ENCODE measurements at places on chromosomes 6 and 20. TPM values are rescaled to one million over a fixed set of nuclear protein-coding genes. Genes with fewer than 3 reads are reported as not detected.

GRCh38 chr6:19803331-19804204 lies 33.6 kb upstream of the ID4 start:
- H3K4me1 ChIP-seq = peaks cover 7% of the 10 kb centered on the region
- peak overlapping the region; percentile 60 for H3K4me3 ChIP-seq
- no peaks in the 10 kb centered on the region for H3K36me3 ChIP-seq

- no peak for DNase-seq
- no peaks in the 10 kb centered on the region for H3K4me1 ChIP-seq
- no peaks in the 10 kb centered on the region for H3K27me3 ChIP-seq
- H3K36me3 ChIP-seq = no peaks in the 10 kb centered on the region
Observed at GRCh38 chr6:132643547-132643946, 15.4 kb downstream of the TAAR1 start.

DNA sequence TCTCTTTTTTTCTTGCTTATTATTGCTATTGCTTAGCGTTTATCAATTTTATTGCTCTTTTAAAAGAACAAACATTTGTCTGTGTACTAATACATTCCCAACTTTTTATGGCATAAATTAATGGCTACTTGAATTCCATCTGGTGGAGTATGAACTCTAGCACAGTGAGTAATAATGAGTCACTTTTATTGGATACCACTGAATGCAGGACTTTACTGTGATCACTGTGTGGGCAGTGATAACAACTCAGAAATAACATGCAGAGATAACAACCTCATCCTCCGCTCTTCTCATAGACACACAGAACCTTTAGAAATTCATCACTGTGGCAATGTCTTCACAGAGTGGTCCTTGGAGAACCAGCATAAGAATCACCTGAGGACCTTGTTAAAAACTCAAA lies 174.9 kb upstream of the PRND start:
- H3K4me1 ChIP-seq = no peaks in the 10 kb centered on the region
- no peak overlapping the region for H3K4me3 ChIP-seq
- no peak overlapping the region for H3K27ac ChIP-seq
- DNase-seq = no peak

The STMND1 gene
- total RNA-seq = 4.9 TPM

The PPP1R16B gene
- 13.0 TPM for total RNA-seq

DNA sequence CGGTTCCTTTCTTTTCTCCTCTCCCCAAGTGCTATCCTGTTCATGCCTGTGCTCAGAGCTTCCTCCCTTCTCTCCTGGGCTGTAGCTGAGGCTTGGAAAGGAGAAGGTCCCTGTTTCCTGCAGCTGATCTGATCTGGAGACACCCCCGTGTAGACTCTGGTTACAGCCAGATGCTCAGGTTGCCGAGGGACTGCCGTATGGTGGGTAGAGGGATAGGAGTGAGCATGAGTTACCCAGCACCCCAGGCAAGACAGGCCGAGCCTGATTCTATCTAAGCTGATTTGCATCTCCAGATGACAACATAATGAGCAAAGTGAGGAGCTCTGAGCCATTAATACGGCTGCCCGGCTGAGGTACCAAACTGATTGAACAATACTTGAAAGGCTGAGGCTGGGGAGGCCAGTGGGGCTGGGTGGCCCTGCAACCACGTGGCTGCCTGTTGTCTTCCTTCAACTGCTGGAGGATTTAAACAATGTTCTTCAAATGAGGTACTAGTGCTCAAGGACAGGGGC lies 91.8 kb downstream of the ASXL1 start:
- no peak for DNase-seq
- H3K4me1 ChIP-seq = peaks cover 43% of the 10 kb centered on the region
- no peaks in the 10 kb centered on the region for H3K27me3 ChIP-seq
- H3K36me3 ChIP-seq = peaks cover 96% of the 10 kb centered on the region
- peak overlapping the region; percentile 56 for H3K27ac ChIP-seq

DNA sequence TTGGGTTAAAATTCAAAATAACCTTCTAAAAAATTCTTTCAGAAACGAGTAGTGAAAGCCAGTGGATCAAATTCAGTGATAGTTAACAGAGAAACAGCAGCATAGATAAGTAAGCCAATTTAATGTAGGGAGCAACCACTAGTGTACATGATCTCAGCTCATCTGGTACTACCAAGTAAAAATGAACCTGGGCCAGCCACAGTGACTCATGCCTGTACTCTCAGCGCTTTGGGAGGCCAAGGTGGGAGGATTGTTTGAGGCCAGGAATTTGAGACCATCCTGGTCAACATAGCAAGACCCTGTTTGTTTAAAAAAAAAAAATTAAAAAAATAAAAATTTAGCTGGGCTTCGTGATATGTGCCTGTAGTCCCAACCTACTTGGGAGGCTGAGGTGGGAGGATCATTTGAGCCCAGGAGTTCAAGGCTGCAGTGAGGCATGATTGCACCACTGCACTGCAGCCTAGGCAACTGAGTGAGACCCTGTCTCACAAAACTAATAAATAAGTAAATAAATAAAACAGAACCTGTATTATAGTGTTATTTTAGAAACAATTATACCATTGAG lies 32.4 kb downstream of the CBFA2T2 start:
- H3K4me1 ChIP-seq = no peaks in the 10 kb centered on the region
- H3K4me3 ChIP-seq = no peak overlapping the region
- H3K27me3 ChIP-seq = no peaks in the 10 kb centered on the region

DNA sequence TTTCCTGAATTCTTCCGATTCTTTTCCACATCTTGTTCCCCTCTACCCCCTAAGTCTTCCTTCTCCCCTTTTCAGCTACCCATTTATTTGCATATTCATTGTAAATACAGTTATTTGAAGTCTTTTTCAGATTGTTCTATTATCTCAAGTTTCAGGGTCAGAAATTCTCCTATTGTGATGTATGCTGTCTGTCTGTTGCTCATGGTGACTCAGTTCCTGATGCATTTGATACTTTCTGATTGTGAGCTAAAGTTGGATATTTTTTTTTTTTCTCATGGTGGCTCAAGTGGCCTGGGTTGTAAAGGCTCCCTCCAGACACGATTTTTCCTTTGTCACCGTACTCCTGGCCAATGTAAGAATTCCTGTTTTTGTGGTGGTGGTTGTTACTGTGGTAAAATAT lies 4.9 kb upstream of the PI16 start:
- no peak overlapping the region for H3K27ac ChIP-seq

GRCh38 chr6:89834884-89835792 lies 5.5 kb downstream of the CASP8AP2 start:
- no peak overlapping the region for H3K4me3 ChIP-seq
- no peak for DNase-seq
- H3K4me1 ChIP-seq = peaks cover 11% of the 10 kb centered on the region
- peaks cover 44% of the 10 kb centered on the region for H3K36me3 ChIP-seq
- no peaks in the 10 kb centered on the region for H3K27me3 ChIP-seq

- DNase-seq = no peak
- H3K4me3 ChIP-seq = no peak overlapping the region
- H3K36me3 ChIP-seq = peaks cover 10% of the 10 kb centered on the region
- peaks cover 19% of the 10 kb centered on the region for H3K4me1 ChIP-seq
Observed at GRCh38 chr6:132765560-132765959, 7.9 kb upstream of the VNN2 start.

GRCh38 chr6:106180208-106180607 lies 94.1 kb downstream of the PRDM1 start:
- no peak for DNase-seq
- no peak overlapping the region for H3K27ac ChIP-seq
- H3K4me1 ChIP-seq = no peaks in the 10 kb centered on the region
- H3K27me3 ChIP-seq = no peaks in the 10 kb centered on the region
- H3K4me3 ChIP-seq = no peak overlapping the region

GRCh38 chr6:25112322-25112773 lies 166.8 kb upstream of the CARMIL1 start:
- H3K27ac ChIP-seq = no peak overlapping the region
- no peak for DNase-seq
- H3K4me3 ChIP-seq = no peak overlapping the region
- H3K4me1 ChIP-seq = no peaks in the 10 kb centered on the region
- H3K36me3 ChIP-seq = peaks cover 78% of the 10 kb centered on the region

DNA sequence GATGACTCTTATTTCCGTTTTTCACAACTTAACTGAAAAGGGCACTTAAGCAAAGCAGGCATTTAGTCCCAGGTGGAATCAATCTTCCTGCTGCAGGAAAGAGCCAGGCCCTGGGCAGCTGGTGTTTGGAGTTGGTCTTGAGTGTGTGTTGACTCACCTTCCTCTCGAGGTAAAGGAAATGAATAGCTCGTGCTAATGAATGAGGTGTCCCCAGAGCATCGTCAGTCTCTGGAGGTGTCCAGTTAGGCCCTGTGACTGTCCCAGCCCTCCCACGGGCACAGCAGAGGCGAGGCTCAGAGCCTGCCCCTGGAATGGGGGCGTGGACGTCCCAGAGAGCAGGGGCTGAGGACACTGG lies 277.7 kb downstream of the NRN1 start:
- no peaks in the 10 kb centered on the region for H3K36me3 ChIP-seq
- H3K27me3 ChIP-seq = no peaks in the 10 kb centered on the region
- no peak overlapping the region for H3K4me3 ChIP-seq
- H3K27ac ChIP-seq = no peak overlapping the region

DNA sequence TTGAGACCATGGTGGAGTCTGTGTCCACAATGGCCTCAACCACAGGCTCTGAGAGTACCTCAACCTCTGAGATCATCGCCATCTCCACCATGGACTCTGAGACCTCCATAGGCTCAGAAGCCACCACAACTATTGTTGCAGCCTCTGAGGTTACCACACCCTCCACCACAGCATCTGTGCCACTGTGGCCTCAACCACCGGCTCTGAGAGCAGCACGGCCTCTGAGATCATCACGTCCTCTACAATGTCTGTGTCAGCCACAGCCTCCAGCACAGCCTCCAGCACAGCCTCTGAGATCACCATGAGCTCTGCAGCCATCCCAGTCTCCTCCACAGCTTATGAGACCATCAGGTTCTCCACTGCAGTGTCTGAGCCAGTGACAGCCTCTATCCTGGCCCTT lies 19.4 kb upstream of the MUC21 start:
- H3K27me3 ChIP-seq = no peaks in the 10 kb centered on the region
- H3K27ac ChIP-seq = no peak overlapping the region
- no peak for DNase-seq
- H3K4me1 ChIP-seq = peaks cover 18% of the 10 kb centered on the region
- H3K4me3 ChIP-seq = no peak overlapping the region

GRCh38 chr6:100336876-100337275 lies 127.8 kb downstream of the SIM1 start:
- no peaks in the 10 kb centered on the region for H3K4me1 ChIP-seq
- no peaks in the 10 kb centered on the region for H3K36me3 ChIP-seq
- no peak overlapping the region for H3K27ac ChIP-seq
- no peaks in the 10 kb centered on the region for H3K27me3 ChIP-seq
- H3K4me3 ChIP-seq = no peak overlapping the region
- no peak for DNase-seq
